Left forelimb (tissue), 1 donor: ENCODE measurements at places on chromosomes 2 and 18.

DNA sequence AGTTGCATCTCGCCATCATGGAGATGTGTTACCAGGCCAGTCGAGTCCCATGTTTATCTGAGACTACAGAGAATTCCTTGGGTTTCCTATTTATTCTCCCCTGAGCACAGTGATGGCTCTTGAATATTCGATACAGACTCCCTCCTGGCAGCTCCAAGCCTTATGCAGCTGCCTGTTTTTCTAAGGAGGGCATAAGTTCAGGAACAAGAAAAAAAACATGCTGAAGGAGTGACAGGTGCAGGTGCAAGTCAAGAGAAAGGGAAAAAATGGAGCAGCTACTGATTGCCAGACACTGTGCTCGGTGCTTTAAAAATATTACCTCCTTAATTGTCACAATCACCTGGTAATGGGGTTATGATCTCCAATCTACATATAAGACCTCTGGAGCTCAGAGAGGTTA lies 177.2 kb upstream of the DPP10 start:
- no peak for DNase-seq

DNA sequence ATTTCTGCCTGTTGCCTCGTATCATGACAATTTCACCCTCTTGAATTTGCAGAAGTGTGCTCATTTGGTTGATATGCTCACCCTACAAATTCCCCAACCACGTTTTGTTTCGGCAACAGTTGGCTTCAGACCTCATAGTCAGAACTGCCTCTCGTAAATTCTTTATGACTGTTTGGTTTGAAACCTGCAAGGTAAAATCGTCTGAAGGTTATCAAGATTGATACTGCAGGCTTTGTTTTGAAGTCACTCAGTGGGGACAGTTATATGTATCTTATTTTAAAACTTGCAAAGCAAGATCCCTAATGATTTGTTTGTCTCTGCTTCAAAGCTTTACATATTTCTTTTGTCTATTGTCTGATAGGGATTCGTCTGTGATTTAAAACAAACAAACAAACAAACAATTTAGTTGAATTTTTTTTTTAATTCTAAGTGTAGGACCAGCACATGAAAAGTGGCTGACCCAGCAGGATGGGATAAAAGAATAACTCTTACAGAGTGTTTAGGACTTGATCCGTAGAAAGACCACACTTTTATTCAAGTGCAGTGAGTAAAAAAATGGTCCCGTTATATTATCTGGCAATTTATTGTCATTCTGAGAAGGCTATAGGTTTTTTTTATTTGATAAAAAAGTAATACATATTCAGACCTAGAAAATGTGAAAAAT lies 45.7 kb upstream of the MYCN start:
- no peak for DNase-seq

DNA sequence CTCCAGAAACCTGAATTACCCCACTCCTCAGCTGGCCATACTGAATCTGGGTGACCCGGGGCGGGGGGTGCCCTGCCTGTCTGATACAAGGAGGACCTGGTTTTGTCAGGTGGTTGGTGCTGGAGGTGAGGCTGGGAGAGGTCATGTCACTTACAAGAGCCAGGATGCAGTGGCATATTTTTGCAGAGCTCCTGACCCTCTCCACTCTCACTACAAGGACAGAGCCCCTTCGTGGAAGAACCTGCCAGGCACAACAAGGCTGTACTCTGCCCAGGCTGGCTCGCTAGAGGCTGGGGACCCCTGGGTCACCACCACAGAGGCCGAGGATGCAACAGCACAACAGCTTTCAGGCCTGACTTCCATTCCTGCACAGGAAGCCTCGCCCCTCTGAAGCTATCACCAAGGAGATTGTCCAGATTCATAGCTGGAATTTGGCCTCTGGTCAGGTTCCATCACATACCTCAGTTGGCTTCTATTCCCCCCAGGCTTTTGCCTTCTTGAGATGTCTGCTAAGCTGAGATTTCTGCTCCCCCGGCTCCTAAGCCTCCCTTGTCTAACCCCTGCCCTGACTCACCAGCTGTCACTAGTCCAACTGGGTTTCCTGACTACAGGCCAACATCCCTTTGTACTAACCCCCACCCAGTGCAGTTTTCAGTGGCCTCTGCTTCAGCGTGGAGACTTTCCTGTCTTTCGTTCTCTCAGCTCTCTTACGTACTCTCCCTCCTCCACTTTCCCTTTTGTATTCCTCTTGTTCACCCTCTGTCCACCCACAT lies 132.5 kb upstream of the EPAS1 start:
- peak; percentile 66 for DNase-seq

GRCh38 chr2:15725101-15725781 lies 133.6 kb downstream of the DDX1 start:
- peak; percentile 53 for DNase-seq

GRCh38 chr18:33578518-33579348 lies 714 bp downstream of the ASXL3 start:
- DNase-seq = peak; percentile 78

GRCh38 chr2:172120118-172120517 lies 17.4 kb upstream of the DLX2 start:
- no peak for DNase-seq

- DNase-seq = no peak
These were observed 21.6 kb downstream of the PMAIP1 start for GRCh38 chr18:59921384-59921891.

- DNase-seq = no peak
These were observed 2.2 kb upstream of the CDH20 start for GRCh38 chr18:61331051-61331450.

DNA sequence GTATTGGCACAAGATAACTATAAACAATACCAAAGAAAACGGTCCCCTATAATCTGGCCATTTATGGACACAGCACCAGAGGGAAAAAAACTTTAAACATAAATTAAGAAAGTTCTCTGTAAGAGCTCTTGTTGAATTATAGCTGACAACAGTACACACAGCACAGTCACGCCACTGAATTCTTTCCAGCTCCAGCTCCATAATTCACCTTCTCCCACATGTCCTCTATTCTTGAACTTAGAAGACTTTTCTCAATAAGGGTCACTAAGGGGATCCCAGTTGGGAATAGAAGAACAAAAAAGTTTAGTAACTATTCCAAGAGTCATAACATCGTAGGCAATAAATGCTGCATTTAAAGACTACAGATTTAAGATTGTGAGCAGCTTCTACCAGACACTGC lies 124.6 kb upstream of the CYP1B1 start:
- no peak for DNase-seq

- DNase-seq = no peak
These were observed 24.2 kb downstream of the CTIF start for GRCh38 chr18:48563027-48563426.

DNA sequence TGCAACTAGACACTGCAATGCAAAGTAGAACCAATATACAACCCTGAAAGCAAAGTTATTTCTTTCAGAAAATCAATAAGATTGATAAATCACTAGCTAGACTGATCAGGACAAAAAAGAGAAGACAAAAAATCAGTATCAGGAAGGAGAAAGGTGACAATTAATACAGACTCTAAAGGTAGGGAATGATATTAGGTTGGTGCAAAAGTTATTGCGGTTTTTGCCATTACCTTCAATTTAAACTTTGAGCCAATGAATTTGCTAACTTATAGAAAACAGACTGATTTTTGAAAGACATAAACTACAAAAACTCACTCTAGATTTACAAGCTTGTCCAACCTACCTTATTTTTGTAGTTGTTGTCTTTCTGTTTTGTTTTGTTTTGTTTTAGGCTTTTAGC lies 30.5 kb upstream of the MRPS9 start:
- DNase-seq = no peak

DNA sequence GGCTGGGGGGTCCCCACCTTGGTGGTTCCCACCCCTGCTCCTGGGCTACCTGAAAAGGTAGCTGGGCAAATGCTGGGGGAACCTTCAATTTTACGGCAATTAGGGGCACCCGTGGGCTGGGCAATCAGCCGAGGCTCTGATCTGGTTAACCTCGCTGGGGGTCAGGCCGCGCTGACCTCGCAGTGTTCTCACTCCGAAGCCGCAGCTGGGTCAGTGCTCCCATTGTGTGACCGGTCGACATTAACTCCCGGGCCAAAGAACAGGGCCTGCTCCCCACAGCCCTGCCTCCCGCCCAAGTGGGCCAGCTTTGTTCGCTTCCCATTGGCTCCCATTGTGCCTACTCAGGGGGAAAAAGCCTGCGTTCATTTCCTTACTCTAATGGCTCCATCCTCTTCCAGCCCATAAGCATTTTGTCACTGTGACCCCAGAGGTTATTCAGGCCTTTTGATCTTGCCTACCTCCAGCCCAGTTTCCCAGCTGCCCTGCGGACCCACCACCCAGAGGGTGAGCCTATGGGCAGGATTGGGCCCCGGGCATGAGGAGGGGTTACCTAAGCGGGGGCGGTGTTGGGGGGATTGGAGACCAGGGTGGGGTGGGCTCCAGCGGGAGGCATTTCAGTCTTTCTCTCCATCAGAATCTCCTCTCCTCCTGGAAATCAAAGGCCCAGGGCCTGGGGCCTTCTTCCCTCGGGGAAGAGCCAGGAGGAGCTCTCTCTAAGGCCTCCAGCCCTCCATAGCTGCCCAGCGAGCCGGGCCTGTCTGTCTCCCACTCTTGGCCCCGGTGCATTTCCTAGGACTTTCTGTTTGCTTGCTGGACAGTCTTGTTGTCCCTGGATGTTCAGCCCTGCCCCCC lies 90.1 kb downstream of the MYCN start:
- peak; percentile 45 for DNase-seq

DNA sequence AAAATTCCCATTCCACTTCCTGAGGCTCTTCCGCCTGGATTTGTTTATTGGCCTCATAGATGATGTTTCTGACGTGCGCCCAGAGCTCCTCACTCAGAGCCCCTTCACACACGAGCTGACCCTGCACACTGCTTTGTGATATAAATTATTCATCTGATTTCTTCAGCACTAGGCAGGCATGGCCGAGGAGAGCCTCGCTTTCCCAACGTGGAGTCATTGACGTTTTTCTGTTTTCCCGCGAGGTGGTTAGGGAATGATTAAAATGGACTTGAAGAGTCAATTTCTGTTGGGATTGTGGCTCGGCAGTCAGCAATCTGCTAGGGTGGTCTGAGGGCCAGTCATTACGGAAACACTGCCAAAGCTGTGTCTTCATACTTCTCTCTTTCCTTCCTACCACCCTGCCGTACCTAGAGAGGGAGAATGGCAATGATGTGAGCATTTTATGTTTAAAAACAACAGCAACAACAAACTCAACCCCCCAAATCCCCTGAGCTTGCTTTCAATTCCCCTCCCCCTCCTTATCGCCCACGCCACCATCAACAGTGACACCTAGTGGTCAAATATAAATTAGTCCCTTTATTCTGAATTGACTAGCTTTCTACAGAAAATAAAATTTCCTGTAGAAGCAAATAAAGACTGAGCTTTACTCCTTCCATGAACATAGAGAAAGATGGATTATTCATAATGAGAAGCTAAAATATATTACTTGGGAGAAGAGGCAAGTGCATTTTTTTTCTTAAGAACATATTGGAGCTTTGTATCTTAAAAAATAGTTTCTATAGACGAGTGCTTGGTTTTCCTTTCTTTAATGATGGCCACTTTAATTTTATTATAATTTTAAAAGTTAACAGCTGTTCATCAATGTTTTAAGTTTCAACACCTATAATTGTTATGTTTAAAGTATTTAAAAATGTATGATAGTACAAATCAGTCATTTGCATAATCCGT lies 285.1 kb downstream of the MTX2 start:
- peak; percentile 80 for DNase-seq

DNA sequence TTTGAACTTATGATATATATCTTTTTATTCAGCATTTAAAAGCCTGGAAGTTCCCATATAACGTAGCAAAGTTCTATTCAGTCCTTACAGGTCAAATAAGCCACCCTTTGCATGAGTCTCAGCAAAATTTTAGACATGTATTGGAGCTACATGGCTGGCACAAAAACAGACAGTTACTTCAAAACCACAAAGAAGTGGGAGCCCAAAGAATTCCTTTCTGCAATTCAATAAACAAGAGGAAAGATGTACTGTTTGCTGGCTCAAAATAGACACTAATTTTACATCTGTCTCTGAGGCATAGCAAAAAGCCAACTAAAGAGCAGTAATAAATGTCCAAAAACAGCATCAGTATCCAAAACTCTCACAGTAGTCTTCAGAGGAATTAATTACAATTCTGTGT lies 87.0 kb downstream of the ZEB2 start:
- no peak for DNase-seq

GRCh38 chr2:61988462-61989366 lies 83.2 kb downstream of the COMMD1 start:
- no peak for DNase-seq

GRCh38 chr2:19643117-19643518 lies 258.7 kb downstream of the TTC32 start:
- DNase-seq = no peak
